ENCODE measurements at places on chromosomes 1 and 21. TPM values are rescaled to one million over a fixed set of nuclear protein-coding genes. Genes with fewer than 3 reads are reported as not detected.

DNA sequence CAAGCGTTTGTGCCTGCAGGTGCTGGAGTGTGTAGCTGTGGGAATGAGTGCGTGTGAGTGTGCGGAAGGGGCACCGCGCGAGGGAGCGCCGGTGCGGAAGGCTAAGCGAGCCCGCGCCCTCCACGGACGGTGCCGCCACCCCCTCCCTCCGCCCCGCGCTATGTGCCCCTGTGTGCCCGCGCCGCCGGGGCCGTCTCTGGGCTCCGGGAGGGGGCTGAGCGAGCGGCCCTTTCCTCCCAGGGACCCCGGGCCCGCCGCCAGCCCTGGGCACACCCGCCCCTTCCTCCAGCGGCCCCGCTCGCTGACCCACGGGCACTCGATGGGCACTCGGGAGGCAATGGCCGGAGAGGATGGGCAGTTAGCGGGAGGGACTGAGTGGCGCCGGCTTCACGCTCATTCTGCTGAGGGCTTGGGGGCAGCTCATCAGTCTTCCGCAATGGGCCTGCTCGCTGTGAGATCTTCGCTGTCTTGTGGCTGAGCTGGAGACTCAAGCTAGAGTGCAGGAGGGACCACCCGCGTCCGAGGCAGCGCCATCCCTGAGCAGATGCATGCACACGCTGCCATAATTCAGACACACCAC lies 8.6 kb upstream of the ADGRB2 start:
- no peak for DNase-seq

The MYOG gene
- not detected for total RNA-seq

DNA sequence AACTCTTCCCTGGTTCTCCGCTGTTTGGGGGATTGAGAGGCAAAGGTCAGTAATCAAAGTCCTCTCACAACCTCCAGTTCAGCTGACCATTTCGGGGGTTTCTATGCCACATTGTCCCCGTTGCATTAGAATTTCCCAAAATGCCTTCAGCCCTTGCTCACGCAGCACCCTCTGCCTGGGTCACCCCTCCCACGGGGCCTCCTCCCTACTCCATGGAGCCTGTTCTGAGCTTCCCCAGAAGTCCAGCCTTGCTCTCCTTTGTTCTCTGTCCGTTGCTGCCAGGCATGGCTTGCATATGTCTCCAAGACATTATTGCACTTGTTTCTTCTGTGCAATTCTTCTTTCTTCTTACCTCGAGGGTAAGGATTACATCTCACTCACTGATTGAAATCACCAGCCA lies 16.5 kb downstream of the DMRTB1 start:
- no peak for DNase-seq

- DNase-seq, result no peak
These were observed at the start of the genes DCST1 and DCST2 for GRCh38 chr1:155033524-155033923. Gene DCST1, plus strand, starts transcription at chr1:155033824. Its CDS starts 213 bp downstream, at chr1:155034037. Gene DCST2, minus strand, starts transcription at chr1:155033781. Its CDS starts 80 bp downstream, at chr1:155033701.

The CA6 gene
- not detected for total RNA-seq

GRCh38 chr1:215146240-215146975 lies 63.9 kb downstream of the KCNK2 start:
- no peak for DNase-seq

The SLFNL1 gene
- 0.37 TPM for total RNA-seq

The IGSF5 gene
- total RNA-seq, result 6.3 TPM

DNA sequence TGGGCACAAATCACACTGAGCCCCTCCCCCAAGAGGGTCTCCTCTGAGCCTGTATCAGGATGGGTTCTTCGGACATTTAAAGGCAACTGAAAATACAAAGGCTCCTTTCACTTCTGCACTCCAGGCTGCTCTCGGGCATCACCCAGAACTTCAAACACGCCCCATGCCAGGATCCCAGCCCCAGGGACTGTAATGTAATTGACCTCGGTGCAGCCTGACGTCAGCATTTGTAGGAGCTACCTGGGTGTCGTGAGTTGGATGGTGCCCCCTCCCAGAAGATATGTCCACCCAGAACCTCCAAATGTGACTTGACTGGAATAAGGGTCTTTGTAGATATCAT lies 95.2 kb downstream of the PSMG1 start:
- no peak for DNase-seq

The ITLN1 gene
- total RNA-seq, result 143 TPM

The MIXL1 gene
- total RNA-seq, result not detected

DNA sequence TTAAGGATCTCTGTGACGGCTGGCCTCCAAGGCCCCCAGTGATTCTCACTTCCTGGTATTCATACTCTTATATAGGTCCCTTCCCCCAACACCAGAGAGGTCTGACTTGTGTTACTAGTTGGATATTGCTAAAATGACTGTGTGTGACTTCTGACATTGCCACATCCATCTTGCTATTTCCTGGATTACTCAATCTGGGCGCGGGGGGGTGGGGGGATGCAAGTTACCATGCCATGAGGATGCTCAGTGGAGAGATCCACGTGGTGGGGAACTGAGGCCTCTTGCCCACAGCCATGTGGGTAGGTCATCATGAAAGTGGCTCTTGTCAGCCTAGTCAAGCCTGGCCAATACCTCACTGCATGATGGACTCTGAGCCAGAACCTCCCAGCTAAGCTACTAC lies 117.0 kb downstream of the UBE2U start:
- no peak for DNase-seq

DNA sequence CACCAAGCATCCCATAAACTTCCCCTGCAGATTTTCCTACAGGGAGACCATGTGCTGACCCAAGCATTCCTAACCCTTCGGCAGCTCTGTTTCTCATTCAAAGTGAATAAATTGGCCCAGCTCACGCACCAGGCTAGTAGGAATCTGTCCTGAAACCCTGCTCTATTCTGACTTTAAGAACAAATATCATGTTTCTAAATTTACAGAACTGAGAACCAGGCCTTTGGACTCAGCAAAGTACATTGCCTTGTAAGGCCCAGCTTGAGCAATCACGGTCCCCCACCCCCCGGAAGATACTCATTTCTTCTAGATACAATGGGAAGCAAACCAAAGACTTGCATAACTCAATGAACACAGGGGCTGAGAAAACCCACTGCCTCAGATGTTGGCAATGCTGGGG lies 160.1 kb upstream of the NFIA start:
- peak; percentile 55 for DNase-seq

DNA sequence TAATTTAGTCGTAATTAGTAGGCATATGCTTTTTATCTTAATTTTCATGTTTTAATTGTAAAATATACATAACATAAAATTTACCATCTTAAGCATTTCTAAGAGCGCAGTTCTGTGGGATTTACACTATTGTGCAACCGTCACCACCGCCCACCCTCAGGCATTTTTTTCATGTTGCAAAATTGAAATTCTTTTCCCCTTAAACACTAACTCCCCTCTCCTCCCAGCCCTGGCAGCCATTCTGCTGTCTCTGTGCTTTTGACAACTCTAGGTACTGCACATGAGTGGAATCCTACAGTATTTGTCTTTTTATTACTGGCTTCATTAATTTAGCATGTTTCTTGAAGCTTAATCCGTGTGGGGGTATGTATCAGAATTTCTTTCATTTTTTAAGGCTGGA lies 7.8 kb downstream of the PIK3CD start:
- DNase-seq, result peak; percentile 34

GRCh38 chr21:40120940-40121575 lies 253.8 kb downstream of the PCP4 start:
- DNase-seq, result no peak

The TMEM82 gene
- not detected for total RNA-seq
